ENCODE measurements at places on chromosomes 4 and X.

DNA sequence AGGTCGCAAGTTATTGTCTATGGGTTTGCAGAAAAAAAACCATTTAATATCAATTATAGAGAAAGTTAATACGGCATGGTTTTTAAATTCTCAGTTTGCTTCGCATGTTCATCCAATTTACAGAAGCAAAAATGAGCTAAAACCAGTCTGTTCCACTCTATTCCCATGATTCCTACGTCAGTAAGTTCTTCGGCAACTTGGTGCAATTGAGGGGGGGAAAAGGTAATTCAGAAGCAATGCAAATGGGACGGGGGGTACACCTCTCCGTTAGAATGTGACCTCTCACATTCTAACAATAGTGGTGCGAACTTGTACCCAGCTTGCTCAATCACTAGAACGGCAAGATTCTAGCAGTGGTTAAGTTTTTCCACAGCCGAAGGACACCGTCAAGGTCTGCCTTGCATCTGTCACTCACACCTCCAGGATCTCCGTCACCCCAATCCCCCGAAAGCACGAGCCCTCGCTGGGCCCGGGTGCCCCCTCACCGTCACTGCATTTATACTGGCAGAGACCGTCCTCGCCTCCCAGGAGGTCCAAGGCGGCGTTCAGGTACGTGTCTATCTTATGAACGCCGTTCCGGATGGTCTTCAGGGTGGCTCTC, 653 bp downstream of the PLA2G12A start:
- DNase-seq = no peak

DNA sequence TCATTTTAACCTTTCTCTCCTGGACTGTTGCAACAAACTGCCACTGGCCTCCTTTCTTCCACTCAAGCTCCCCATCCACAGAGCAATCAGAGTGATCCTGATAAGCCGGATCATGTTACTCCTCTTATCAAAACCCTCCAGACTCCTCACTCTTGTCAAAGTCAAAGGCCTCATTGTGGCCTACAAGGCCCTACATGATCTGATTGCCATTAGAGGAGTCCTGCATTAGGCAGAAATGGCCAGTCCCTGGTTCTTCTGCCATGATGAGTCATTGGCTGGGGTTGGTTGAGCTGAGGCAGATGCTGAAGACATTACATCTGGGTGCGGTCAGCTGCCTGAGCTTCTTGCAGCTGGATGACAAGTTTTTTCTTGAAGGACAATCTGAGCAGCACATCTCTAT, 32.7 kb upstream of the CASK start:
- DNase-seq = no peak

- DNase-seq = no peak
Observed at GRCh38 chr4:149684516-149684915, 131.1 kb downstream of the IQCM start.

DNA sequence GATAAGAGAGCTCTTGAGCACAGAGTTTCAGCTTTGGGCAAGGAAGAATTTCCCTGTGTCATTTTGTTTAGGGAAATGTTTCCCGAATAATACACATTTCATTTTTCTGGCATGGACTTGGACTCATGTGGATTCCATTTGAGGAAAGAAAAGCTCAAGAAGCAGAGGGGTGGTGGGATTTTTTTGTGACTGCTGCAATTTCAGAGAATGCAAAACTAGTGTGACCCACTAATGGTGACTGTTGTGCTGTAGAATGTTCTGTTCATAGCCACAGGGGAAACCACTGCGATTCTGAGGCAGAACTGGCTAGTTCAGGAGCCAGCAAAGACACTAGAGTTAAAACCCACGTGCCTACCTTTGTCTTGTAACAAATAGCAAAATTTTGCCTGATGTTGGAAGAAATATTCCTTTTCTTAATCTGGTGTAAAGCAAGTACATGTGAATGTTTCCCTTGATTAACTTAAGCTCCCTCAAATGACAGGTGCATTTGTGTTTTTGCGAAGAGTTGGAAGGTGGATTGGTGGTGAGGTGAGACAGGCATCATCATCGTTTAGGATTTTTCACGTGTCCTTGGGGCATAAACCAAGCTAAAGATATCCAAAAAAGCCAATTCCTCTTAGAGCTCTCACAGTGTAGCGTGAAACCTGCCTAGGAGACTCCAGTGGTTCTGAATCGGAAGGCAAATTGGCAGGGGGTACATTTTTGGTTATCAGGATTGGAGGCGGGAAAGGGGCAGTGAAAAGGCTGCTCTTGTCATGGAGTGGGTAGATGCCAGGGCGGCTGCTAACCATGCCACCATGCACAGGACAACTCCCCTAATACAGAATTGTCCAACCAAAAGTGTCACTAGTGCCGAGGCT, 38.0 kb upstream of the FAM9C start:
- DNase-seq = no peak

Measured in amniotic stem cell (primary cell).